ENCODE measurements at places on chromosomes 2 and 18. TPM values are rescaled to one million over a fixed set of nuclear protein-coding genes. Genes with fewer than 3 reads are reported as not detected.

The WDR75 gene
- 34.5 TPM for total RNA-seq

The LYG1 gene
- 0.32 TPM for total RNA-seq

The LTBP1 gene
- total RNA-seq = 33.7 TPM

GRCh38 chr2:175310813-175311504 lies 129.4 kb upstream of the ATP5MC3 start:
- no peak for DNase-seq

DNA sequence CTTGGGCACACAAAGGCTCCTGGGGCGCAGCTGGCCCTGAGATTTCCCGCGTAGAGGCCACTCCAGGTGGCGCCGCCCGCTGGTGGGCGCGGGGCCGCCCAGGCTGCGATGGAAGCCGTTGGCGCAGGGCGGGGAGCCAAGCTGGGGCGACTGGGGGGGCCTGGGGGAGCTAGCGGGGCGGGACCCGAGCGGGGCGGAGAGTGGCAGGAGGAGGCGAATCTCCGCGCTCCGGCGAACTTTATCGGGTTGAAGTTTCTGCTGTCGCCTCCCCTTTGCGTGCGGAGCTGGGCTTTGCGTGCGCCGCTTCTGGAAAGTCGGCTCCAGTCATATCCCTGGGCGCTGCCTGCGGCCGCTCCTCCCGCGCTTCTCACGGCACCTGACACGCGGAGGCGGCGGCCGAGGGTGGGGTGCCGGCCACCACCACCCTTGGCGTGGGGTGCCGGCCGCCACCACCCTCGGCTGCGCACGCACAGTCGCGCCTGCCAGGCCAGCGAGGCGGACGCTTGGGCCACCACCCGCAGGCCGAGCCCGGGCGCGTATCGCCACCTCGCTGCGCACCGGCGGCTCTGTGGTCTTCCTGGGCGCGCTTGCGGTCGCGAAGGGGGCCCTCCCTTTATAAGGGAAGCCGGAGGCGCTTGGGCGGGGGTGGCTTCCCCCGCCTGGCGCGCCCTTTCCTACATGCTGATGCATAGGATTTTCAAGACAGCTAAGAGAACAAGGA lies 919 bp upstream of the CYP1B1 start:
- DNase-seq = peak; percentile 80

DNA sequence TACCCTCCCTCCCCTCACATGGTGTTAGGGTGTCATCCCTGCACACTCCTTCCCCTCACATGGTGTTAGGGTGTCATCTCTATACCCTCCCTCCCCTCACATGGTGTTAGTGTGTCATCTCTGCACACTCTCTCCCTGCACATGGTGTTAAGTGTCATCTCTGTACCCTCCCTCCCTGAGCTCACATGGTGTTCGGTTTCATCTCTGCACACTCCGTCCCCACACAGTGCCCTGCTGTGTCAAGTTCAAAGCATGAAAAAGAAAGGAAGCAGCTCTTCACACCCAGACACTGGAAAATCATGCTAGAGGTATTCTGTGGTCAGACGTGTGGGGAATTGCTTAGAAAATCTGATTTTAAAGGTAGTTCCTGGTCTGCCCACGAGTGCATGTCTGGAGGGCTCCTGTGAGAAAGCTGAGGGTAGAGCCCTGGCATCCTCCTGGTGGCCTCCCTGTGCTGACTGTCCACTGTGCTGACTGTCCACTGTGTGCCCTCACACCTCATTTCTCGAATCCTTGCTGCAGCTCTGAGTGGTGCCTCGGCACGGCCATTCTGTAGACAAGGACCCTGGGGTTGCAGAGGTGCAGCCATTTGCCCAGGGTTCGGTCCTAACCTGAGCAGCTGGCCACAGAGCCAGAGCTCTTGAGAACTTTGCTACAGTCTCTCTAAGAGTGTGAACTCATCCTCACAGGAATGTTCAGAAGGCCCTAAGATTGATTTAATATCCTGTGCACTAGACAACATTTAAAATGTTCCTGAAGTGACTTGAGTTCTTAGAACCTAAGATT lies 69.1 kb upstream of the NFATC1 start:
- DNase-seq = no peak

GRCh38 chr18:23353459-23353858 lies 99.6 kb upstream of the RIOK3 start:
- DNase-seq = no peak

The REG1B gene
- not detected for total RNA-seq

The ANKRD30BL gene
- total RNA-seq = not detected

- DNase-seq = no peak
Observed at GRCh38 chr2:23806665-23807249, 120.2 kb downstream of the ATAD2B start.

GRCh38 chr2:58299123-58299522 lies 58.0 kb upstream of the FANCL start:
- no peak for DNase-seq

DNA sequence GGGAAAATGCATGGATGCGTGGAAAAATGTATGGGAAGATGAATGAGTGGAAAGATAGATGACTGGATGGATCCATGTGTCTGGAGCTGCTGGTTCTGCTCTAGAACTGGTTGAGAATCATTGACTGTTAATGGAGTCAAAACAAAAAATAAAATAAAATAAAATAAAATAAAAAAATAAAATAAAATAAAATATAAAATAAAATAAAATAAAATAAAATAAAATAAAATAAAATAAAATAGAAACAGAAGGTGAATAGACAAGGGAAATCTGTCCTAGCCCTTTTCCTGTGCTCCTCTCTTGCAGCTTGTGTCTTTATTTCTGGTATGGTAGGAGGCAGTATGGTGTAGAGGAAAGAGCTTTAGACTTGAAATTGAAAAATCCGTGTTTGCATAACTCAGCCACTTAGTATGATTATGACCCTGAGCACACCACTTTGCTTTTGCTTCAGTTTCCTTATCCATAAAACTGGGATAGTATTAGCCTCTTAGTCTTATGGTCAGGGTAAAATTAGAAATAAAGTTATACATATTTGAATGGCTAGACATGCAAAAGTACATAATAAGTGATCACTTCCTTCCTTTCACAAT lies 51.0 kb downstream of the PSD4 start:
- no peak for DNase-seq

DNA sequence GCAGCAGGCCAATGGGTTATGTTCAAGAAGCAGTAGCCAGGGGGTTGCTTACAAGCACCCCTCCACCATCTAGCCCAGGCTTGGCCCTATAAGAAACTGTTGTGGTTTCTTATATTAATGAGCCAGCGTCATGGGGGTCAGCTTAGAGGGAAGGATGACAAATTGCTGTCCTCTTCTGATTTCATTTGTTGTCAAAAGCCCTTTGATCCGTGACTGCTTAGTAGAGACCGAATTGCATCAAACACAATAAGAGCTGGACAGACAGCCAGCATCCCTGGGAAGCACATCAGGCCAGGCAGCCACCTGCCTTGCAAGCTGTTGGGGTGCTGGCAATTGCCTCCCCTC lies 206.6 kb upstream of the SETBP1 start:
- DNase-seq = no peak

The VIT gene
- not detected for total RNA-seq

DNA sequence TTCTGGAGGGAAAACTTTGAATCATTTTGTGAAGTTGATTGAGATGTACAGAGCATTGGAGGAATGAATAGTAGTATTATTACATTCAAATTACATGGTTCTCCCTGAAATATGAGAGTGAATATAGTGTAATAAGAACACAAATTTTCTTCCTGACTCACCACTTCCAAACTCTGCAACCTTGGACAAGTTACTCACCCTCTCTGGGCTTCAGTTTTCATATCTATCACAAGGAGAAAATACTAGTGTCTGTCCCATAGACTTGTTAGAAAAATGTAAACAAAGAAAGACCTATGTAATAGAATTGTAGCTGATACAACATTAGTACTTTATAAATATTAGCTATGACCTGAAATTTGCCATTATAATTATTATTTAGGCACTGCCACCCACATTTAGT lies 150.8 kb downstream of the LRRTM1 start:
- no peak for DNase-seq

- no peak for DNase-seq
Observed at GRCh38 chr2:54966837-54967236, 83.4 kb downstream of the RTN4 start.

DNA sequence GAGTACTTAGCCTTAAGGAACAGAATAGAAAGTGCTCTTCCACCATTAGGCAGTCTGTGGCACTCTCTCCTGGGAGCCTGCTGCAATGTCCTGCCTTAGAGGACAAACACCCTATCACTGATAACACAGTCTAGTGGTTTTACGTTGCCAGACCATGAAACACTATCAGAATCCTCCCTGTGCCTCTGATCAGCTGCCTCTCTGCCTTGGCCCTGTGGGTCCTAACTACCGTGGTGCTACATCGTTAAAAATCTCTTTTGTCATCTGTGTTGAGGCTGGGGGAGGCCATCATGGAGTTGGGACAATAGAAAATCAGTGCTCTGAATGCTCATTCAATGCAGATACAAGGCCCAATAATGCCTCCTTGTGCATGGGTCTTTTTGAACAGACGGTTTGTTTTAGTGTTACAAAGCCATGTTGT lies 11.9 kb upstream of the APCDD1 start:
- peak; percentile 50 for DNase-seq

DNA sequence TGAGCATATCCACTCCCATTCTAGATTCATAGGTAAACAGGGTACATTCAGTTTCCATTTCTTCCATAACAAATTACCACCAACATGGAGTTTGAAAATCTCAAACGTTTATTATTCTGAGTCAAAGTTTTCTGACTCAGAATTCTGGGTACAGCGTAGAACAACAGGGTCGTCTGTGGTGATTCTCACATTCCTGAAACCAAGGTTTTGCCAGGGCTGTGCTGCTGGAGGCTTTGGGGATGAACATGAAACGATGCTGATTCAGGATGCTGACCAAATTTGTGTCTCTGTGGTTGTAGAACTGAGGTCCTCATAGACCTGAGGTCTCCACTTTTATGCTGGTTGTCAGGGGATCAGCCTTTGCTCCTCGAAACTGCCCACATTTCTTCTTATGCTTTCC lies 255.7 kb downstream of the DSEL start:
- no peak for DNase-seq

All from fibroblast of villous mesenchyme (primary cell).